ENCODE measurements at places on chromosomes 5 and 9.

DNA sequence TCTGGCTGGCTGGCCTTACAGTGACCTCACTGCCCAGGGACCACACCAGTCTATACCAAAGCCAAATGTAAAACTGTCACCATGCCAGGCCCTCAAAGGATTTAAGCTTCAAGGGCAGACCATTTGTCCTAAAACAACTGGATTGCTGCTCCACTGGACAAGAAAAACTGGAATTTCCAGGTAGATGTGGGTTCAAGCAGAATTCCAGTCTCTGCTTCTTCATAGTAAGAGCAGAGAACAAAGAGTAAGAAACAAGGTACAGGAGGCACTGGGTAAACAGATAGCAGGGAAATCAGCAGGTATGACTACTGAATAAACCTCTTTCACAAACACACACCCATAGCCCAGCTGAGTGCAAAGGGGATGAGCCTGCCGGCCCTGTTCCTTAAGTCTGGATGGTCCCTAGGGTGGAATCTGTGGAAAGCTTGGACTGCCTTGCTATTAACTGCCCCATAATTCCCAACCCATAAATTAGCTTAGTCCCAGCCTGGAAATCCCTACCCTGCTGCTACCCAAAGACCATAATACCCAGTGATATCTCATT lies 5.5 kb downstream of the B4GALT1 start:
- DNase-seq: no peak

DNA sequence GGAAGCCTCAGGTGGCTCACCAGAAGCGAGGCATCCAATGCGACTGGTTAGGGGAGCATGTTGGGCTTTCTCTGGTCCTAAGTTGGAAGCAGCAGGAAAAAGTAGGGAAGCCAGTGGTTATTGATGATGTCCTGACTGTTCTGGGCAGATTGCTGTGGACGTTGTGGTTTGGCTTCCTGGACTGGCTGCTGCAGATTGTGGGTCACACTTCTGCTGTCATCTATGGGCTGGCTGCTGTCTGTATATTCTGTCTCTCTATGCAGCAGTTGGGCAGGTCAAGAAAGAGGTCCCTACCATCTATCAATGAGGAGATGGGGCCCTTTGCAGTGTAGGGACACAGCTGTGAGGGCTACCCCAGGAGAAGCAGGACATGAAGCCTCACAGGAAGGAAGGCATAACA lies 13.5 kb upstream of the MARCHF6 start:
- DNase-seq: no peak

DNA sequence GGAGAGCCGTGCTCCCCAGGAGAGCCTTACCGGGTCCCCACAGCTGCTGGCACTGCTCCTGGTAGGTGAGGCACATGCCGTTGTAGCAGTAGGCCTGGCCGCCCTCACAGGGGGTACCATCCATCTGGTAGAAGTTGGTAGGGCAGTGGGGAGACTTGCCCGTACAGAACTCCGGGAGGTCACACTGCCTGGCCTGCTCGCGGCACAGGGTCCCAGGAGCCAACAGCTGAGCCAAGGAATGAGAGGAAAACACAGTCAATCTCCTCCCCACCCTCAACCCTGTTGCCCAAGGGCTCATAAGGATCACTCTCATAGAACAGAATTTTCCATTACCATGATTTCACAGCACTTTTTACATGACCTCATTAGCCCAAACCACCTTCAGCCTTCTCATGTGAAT lies 36.9 kb downstream of the NIPAL4 start:
- DNase-seq: no peak

DNA sequence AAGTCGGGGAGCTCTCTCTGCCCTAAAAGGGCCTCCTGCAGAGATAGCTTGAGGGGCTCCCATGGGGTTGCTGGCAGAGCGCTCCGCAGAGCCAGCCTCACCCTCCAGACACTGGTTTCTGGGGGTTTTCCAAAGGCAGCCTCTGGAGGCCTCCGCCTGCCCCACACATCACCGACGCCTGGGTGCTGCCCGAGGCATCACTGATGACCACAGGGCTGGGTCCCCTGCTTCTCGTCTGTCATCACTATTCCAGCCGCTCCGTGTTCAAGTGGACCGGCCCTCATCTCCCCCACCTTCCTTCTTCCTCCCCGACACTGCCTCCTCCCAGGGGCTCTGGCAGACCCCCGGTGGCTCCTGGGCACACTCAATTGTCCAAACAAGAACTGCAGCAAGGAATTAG lies 64.1 kb upstream of the IRX4 start:
- no peak for DNase-seq

DNA sequence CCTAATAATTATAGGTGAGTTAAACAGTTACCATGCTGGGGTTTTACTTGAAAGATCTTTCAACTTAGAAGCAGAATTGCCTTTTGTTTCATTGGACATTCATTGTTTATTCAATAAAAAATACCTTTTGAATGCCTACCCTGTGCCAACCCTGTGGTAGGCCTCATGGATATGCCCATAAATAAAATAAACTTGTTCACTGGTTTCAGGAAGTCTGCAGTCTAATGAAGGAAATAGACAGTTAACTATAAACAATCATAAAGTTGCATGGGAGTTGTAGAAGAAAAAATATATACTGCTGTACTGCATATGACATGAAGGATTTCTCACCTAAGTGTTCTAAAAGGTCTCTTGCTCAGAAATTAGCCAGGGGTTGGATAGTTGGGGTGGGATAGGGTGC lies 5.3 kb upstream of the GPR21 start:
- no peak for DNase-seq

- DNase-seq: no peak
Measured at GRCh38 chr5:155069961-155070360, 56.4 kb downstream of the KIF4B start.

- DNase-seq: no peak
Measured at GRCh38 chr9:114303977-114304376, 18.9 kb upstream of the ORM1 start.

GRCh38 chr5:56685503-56686217 lies 129.7 kb upstream of the MAP3K1 start:
- no peak for DNase-seq

DNA sequence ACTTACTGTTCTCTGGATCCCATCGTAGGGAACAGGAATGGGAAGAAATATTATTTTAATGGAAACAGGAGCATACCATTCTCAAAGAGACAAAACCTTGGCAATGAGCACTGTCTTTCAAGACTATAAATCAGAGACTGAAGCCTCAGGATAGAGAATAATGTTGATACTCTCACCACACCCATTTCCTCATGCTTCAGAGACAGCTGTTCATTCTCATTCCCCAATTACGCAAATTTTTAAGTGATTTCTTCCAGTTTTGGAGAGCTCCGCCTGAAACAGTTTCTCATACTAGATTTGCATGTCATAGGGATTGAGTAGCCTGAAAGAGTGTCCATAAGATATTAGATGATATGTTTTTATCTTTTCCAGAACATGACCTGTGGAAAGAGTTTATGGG lies 290.5 kb upstream of the RASA1 start:
- DNase-seq: no peak
